Stimulated activated CD8-positive, alpha-beta memory T cell treated with anti-CD3 and anti-CD28 coated beads, Interleukin-4, amount 100 ng/mL, for 4 hours (primary cell): ENCODE measurements at places on chromosomes 3 and 15.

DNA sequence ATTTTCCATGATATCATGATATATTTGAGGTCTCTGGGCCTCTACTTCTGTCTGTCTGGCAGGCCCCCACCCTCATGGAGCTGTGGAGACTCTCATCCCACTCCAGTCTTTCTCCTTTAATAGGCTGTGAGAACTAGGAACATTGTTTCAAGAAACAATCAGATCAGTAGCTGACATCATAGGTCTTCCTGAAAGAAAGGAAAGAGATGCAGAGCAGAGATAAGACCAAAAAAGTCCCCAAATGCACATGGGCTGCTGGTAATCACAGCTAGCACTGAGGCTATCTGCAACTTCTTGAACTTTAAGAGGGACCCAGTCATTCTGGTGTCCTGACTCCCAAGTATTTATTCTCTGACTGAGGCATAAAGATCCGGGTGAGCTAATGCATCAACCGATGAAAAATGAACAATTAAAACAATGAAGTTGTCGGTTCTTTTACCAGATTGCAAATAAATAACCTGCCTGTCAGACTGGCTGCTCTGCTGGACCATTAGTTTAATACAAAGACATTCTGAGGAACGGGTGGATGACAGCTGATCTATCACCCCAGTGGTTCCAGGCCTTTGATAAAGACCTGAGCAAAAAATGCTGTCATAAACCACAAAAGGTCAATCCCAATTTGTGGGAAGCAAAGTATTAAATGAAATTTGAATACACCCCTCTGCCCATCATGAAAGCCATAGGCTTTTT lies 780.8 kb upstream of the GOLIM4 start:
- no peak for DNase-seq

DNA sequence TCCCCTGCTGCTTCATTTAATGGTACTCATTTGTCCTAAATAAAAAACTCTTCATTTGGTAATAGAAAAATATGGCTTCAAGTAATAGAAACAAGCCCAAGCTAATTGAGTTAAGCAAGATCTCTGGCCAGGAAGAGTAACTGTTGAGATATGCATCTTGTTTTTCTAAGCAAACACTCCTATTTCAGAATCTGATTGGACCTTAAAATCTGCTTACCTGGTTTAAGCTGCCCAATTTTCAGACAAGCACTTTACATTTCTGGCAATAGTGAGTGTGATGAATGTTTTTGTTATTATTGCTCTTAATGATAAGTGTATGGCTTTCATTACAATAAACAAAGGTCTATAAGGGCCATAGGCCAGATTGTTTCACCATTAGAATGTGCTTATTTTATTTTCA lies 86.2 kb downstream of the CMSS1 start:
- DNase-seq = no peak

- no peak for DNase-seq
Observed at GRCh38 chr3:46361408-46362283, 7.7 kb downstream of the CCR2 start.

GRCh38 chr15:82802497-82802896 lies 3.4 kb downstream of the FSD2 start:
- DNase-seq = no peak

DNA sequence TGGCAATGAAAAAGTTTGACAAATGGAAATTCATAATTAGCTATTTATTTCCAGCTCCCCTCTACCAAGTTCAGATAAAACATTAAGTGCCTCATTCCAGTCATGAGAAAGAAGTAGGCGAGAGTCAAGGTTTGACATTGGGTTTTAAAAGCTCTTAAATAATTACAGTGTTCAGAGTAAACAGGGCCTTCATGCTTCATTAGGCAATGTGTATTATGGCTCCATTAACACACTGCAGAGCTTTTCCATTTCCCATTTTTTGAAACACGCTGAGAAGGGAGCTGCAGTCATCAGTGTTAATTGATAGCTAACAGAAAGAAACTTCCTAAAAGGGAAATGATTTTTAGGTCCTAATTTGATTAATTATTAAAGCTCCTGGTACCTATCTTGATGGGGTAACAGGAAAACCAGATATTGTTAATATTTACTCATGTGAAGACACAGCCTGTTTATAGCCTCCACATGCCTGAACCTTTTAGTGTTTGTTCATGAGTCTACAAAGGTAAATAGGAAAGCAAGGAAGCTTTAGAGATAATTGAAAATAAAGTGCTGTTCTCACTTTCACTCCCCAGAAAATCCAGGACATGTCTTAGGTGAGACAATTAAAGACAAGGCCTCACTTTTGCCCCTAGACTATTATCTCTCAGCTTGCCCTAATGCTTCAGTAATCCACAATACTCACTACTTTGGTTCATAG lies 28.7 kb downstream of the SST start:
- DNase-seq = no peak

- no peak for DNase-seq
Observed at GRCh38 chr3:10389995-10390394, 69.1 kb upstream of the SEC13 start.
